DMS79 (cell line): ENCODE measurements at places on chromosomes 2 and 18.

GRCh38 chr2:3868012-3868805 lies 164.8 kb downstream of the DCDC2C start:
- DNase-seq = no peak

DNA sequence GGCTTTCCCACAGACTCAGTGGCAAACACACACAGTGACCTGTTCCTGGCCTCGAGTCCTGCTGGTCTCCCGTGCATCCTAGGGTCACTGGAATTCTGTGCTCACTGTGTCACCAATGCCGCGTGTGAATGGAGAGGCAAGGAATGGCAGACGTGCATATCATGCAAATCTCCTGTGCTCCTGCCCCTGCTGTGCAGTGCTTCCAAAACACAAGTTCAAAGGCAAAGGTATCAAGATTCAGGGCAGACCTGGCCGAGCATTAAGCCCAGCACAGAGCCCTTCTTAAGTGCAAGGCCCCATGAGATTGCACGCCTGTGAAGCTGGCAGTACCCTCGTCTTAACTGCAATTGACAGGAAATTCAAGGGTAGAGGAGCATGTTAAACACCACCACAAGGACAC lies 129.1 kb downstream of the NDUFA10 start:
- no peak for DNase-seq

DNA sequence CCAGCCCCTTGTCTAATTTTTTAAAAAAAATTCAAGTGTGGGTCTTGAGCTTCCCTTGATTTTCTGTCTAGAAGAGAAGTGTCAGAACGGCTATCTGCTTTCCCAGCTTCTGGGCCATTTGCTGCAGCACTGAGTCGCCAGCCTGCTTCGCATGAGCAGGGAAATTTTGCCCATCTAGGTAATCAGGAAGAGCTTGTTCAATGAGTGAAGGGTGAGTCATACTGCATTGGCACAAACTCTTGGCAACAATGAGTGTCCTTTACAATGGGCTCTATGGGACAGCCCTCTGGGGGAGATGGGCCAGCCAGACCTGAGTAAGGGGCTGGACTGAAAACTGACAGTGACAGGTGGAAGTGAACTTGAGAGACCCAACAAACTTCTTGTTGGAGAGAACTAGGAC lies 2.4 kb upstream of the RNF144A start:
- DNase-seq = no peak

DNA sequence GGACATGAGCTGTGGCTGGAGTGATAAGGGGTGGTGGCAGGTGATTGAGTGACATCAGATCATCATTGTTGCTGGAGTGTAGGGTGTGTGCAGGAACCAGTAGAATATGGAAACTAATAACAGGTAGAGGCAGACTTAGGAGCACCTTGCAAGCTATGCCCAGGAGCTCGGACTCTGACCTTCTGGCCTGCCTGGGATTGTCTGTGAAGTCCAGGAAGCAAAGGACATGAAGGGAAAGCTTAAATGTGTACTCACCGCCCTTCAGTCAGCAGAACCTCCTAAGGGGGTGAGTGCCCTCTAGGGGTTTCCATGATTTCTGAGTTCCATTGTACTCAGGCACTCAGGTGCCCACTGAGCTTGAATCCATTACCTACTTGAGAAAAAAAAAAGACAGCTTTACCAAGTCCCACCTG lies 104.2 kb downstream of the CRIM1 start:
- DNase-seq = peak; percentile 49

DNA sequence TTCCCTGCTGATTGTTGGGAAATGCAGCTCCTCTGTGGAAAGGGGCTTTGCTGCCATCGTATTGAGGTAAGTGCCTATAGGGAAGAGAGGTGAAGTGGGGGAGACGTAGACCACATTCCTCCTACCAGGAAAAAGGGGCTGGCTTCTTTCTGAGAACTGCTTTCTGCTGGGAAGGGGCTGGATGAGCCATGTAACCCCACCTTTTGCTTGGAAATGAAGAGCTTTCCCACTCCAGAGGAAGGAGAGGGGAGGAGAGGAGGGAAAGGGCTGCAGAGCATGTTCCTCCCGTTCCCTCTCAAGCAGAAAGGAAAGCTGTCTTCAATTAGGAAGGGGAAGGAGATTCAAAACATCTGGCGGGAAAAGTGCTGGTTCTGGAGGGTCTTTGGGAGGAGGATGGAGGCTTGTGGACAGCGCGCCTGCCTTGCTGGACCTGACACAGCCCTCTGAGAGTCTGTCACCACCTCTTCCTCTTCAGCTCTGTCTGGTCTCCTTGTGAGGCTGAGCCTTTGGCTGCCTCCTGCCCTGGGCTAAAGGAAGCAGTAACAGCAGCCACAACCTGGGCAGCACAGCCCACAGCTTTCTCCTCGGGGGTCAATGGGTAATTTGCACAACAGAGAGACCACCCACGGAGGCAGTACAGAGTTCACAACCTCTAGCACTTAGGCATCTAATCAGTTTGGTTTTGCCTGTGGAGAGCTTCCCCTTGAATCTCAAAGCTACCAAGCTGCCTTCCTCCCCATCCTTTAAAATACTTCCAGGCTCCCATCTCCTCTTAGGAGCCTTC lies 410.0 kb upstream of the TNP1 start:
- no peak for DNase-seq

DNA sequence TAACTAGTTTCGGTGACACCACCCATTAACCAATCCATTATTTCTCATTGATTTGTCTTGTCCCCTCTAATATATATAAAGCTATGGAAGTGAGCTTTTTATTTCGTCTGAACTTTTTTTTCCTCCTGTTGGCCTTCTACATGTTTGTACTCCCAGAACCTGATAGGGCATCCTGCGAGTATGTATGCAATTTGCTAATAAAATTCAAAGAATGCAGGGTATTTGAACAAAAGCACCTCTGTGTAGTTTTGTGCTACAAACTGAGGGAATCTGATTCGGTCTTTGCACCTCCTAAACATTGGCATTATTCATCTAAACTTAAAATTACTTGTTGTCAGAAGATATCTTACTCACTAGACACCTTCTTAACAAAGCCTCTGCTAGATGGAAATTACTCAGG lies 242.9 kb upstream of the TMEFF2 start:
- DNase-seq = no peak

DNA sequence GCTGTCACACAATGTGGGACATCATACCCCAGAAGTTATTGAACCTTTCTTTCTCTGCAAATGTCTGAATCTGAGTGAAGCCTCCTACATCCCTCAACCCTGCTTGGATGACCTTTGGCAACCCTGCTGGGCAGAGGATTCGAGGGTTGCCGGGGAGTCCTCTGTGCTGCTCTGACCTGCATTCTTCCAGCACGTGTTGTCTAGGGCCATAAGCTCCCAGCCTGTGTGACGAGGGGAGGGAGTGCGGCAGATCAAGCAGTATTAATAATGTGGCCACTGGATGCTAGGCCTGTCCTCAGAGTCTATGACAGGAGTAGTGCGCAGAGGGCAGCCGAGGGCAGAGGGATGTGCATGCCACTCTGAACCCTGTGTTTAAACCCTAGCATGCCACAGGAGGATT lies 58.8 kb downstream of the RPL37A start:
- DNase-seq = no peak

DNA sequence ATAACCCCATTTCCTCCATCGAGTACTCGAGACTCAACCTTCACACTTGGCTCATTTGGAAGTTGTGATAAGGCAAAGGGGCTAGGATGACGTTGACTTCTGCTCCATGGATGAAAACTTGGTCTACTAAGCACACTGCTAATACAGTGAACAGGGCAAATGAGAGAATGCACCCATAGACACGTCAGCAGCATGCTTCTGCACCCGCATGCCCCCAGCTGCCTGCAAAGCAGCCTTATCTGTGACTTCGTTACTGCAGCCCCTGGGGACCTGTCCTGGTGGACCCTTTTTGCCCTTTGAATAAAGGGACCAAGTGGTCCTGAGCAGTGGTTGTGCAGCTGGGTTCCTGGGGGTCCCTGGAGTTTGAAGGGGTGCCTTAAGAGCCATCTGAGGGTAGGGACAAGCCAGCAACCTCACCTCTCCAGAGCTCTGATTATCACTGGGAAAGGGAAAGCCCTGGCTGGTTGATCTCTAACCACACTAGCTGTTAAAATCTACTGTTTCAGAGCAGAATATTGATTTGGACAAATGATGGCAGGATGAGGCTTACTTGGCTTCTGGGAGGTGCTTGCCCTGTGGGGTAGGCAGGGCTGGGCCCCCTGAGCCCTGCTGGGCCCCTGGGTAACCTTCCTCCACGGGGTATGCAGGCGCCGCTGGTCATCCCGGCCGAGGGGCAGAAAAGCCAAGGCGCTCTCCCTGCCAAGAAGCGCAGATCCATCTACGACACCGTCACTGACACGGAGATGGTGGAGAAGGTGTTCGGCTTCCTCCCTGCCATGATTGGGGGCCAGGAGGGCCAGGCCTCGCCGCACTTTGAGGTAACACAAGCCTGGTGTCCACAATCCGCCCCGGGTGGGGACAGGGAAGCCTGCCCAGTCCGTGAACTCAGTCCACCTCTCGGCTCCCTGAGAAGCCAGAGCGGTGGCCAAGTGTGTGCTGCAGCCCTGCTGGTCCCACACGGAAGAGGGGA lies 37.6 kb upstream of the GPR17 start:
- DNase-seq = no peak

- no peak for DNase-seq
Measured at GRCh38 chr2:217289177-217289906, 429.5 kb upstream of the TNP1 start.

GRCh38 chr2:34178482-34178881 lies 579.4 kb upstream of the FAM98A start:
- no peak for DNase-seq

- DNase-seq = no peak
Measured at GRCh38 chr2:238304116-238304515, 15.7 kb upstream of the PER2 start.

DNA sequence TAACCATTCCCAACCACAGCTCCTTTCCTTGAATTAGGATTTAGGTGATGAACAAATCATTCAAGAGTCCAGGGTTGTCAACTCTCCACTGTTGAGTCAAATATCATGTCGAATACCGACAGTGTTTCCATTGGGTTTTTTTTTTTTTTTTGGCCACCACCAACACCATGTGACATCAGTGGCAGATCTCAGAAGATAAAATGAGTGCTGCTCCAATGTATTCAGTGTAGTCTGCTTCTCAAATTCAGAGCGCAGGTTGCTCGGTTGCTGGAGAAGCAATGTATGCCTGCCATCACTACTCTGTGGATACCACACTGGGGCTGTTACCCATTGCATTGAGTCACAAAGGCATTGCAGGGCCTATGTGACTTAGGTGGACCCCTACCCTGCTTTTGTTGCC lies 10.8 kb upstream of the ATL2 start:
- no peak for DNase-seq

GRCh38 chr2:225512876-225513540 lies 113.5 kb downstream of the NYAP2 start:
- DNase-seq = no peak

DNA sequence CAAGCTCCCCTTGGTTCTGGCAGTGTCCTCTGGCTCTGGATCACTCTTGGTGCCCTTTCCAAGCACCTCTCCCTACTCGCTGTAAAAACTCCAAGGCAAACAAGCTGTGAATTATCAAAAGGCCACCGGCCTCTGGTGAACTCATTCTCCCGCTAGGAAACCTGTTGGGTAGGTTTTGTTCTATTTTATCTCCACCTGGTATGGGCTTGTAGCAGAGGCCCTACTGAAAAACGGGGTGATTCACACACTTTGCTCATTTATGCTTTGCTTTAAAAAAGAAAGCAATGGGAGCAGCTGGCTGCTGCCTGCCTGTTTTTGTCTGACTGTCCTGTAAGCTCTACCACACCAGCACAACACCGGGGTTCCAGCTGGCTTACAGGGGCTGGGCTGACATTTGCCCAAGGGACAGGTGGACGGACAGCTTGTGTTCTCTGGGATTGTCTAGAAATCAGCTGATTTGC lies 56.8 kb downstream of the SH3BP4 start:
- DNase-seq = peak; percentile 19

- DNase-seq = no peak
Measured at GRCh38 chr2:147081831-147082230, 763.0 kb upstream of the ACVR2A start.

DNA sequence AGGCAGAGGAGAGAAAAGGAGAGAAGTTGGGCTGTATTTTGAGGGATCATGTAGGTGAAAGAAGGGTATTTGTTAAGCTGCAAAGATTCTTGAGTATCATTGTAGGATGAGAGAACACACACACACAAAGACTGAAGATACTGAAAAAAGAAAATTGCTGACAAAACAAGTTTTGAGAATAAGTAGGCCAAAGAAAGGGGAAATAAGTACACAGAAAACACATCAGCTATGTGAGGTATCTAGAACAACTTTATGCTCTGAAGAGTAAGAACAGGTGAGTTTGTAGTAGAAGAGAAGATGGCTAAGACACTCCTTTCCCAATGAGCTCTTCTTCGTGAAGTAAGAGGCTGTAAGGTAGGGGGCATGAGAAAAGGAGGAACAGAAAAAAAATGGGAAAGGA lies 28.2 kb downstream of the METTL8 start:
- no peak for DNase-seq

DNA sequence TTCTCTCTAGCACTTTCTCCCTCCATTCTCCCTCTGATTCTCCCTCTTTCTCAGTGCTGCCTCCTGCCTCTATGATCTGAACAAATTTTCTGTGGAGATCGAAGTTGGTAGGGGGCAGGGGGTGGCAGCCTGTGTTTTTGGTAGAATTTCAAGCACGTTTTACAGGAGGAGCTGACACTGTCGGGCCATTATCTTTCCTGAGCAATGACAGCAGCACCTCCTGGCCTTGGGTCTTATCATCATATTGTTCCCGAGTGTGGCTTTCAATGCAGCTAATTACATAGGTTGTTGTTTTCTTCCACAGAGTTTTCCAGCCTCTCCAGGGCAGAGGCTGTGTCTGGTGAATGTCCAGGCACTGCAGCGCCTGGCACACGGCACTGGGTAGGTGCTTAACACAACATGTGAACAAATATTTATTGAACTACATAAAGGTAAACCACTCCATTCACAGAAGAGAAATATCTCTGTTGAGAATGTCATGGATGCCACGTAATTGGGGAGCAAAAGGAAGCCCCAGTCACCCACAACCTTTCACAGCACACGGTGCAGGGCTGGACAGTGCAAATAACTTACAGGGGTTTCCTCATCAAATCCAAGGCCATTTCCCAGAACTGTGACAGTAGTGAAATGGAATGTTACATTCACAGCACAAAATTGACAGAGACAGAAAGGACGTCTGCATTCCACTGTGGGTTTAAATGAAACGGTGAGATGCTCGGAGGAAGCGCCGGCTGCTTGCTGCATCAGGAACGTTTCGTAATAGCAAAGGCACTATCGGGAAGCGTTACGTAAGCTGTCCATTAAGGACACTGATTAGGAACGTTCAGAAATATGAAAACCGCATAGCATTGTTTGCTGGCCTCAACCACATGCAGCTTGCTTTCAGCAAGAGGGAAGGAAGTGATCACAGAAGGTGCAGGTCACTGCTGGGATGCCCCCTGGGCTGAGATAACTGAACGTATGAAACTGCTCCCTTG lies 6.5 kb upstream of the KCNG2 start:
- no peak for DNase-seq

- DNase-seq = no peak
Measured at GRCh38 chr2:227643990-227644551, 22.5 kb upstream of the SCYGR5 start.

GRCh38 chr2:189178054-189178453 lies 1.5 kb downstream of the COL5A2 start:
- no peak for DNase-seq

GRCh38 chr2:179253226-179253625 lies 11.4 kb downstream of the SESTD1 start:
- no peak for DNase-seq

- DNase-seq = no peak
Measured at GRCh38 chr2:160205505-160205904, 5.4 kb upstream of the ITGB6 start.
